Vagina (tissue), 2 donors: ENCODE measurements at places on chromosomes 16 and 17. TPM values are rescaled to one million over a fixed set of nuclear protein-coding genes. Genes with fewer than 3 reads are reported as not detected.

DNA sequence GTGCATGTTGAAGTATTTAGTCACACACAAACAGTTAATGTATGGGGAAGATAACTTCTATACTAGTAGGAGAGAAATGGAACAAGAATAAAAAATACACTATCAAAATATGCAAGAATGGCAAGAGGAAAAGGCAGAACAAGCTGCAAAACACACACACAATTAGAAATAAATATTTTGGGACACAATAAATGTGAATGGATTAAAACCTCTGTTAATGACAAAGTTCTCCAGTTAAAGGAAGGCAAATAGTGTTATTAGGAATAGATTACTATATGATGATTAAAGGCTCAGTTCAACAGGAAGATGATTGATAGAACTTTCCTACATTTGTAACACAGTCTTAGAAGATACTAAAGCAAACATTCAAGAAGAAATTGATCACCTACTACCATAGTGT, 106.3 kb upstream of the ZNF750 start:
- no peak for DNase-seq

- DNase-seq = no peak
Measured at GRCh38 chr16:87469169-87469568, 23.7 kb downstream of the ZCCHC14 start.

GRCh38 chr16:27287887-27288286, 19.3 kb upstream of the NSMCE1 start:
- no peak for DNase-seq

GRCh38 chr17:74271281-74271680, 2.8 kb upstream of the DNAI2 start:
- DNase-seq = no peak

DNA sequence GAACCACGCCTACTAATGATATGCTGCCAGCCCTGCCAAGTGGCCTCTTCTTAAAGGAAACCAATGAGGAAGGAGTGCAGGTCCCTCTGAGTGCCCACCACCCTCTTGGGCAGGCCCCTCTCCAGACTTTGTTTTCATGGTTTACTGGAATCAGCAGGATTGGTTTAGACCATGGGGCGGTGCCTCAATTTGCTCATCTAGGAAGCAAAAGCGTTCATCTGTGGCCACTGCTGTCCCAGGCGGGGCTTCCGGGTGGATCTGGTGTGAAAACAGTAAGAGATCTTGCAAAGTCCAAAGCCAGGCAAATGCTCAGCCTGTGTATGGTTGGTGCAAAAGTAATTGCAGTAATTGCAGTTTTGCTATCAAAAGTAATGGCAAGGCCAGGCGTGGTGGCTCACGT, 71.3 kb downstream of the AMFR start:
- DNase-seq = no peak

DNA sequence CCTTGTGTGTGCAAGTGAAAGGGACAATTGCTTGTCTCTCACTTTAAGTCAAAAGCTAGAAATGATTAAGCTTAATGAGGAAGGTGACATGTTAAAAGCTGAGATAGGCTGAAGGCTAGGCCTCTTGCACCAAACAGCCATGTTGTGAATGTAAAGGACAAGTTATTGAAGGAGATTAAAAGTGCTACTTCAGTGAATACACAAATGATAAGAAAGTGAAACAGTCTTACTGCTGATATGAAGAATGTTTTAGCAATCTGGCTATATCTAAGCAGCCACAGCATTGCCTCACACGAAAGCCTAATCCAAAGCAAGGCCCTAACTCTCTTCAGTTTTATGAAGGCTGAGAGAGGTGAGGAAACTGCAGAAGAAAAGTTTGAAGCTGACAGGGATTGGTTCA, 71.0 kb downstream of the CDRT15 start:
- no peak for DNase-seq

DNA sequence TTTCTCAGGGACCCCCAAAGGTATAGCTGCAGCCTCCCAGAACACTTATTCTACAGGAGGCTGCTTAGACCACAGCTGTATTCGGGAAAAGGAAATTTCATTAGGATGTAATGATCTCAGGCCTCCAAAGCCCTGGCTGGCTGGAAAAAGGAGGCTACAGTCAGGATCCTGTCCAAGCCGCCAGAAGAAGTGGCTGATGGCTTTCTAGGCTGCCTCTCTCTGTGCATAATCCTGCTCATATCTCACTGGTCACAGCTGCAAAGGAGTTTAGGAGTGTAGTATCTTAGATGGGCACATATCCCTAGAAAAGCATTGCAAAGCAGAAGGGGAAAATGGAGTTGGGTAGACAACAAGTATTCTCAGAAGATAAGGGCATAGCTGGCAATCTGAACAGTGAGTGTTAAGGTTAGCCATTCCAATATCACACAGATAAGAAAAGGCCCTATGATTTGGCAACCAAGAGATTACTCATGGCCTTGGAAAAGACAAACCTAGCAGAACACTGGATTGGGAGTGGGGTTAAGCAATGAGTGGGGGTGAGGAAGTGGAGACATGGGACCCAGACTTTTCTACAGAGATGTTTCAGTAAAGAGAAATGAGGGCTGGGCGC, 26.0 kb upstream of the PRKCA start:
- DNase-seq = no peak

CD79B gene
- total RNA-seq = 3.9 TPM

DNA sequence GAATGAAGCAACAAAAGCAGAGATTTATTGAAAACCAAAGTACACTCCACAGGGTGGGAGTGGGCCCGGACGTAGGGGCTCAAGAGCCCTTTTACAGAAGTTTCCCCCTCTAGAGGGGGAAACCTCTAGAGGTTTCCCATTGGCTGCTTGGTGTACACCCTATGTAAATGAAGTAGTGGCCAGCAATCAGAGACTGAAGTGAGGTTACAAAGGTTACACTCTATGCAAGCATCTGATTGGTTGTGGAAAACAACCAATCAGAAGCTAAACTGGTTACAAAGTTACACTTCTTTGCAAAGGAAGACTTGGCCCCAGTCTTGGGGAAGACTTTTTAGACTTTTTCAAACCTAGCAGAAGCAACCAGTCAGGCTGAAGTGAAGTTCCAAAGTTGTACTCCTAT, 27.1 kb downstream of the CRAMP1 start:
- DNase-seq = no peak

DNA sequence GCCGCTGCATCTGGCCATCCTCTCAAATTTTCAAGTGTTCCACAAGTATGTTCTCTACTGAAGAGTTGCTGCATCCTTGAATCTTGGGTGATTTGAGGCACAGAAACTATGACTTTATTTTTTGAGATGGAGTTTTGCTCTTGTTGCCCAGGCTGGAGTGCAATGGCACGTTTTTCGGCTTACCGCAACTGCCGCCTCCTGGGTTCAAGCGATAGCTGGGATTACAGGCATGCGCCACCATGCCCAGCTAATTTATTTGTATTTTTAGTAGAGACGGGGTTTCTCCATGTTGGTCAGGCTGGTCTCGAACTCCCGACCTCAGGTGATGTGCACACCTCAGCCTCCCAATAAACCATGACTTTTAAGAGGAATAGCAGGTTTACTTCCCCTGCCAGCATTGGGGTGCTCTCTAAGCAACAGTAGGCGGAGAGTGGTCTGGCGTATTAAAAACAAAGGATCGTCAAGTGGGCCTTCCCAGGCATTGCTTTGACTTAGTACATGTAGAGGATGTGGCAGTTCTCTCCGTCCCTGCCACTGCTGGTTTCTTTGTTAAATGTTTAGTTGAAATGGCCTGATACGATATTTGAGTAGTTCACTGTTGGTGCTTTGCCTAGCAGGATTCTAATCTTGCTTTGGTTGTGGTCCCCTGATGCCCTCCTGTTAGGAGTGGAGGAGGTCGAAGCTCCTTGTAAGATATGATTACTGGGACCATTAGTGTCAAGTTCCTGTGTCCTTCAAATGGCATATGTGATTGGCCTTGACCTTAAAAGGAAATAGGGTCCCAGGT, 9.5 kb downstream of the PYCARD start:
- DNase-seq = no peak

OR3A1 gene
- not detected for total RNA-seq

TIMP2 gene
- total RNA-seq = 181 TPM

DNA sequence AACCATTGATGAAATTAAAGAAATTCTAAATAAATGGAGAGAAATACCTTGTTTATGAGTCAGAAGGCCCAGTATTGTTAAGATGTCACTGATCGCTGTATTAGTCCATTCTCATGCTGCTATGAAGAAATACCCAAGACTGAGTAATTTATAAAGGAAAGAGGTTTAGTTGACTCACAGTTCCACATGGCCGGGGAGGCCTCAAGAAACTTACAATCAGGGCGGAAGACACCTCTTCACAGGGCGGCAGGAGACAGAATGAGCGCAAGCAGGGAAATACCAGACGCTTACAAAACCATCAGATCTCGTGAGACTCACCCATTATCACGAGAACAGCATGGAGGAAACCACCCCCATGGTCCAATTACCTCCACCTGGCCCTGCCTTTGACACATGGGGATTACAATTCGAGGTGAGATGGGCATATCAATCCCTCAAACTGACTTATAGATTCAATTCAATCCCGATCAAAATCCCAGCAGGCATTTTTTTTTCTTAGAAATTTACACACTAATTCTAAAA, 157.2 kb downstream of the ENGASE start:
- DNase-seq = no peak

DNA sequence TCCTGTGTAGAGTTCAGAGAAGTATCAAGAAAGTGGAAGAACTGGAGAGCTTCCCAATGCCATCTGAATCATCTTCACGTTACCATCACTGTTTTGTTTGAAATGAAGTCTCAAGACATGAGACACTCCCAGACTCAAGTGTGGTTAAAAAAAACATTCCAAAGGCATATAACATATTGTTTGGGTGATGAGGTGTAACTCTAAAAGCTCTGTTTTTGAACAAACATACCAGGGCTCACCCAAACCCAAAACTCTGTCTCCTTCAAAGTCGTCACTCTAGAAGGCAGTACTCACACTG, 6.3 kb upstream of the ZCCHC14 start:
- DNase-seq = no peak

- DNase-seq = no peak
Measured at GRCh38 chr17:36870720-36870999, 66.6 kb upstream of the LHX1 start.

DNA sequence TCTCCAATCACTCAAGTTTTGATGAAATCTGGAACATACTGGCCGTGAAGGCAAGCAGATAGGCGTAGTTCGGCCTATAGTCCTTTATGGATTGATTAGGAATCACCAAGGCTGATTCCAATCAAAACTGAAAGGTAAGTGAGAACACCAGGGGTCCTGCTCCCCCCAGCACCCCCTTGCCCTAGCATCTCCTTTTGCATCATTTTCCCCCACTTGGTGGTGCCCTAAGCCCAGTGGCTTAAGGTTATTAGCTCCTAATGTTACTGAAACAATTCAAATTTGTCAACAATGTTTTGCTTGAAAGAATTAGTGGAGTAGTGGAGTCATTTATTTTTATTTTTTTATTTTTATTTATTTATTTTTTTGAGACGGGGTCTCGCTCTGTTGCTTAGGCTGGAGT, 4.9 kb downstream of the SLFN14 start:
- DNase-seq = peak; percentile 16
